ENCODE measurements at places on chromosomes 2 and 18. TPM values are rescaled to one million over a fixed set of nuclear protein-coding genes. Genes with fewer than 3 reads are reported as not detected.

STK36 gene
- 127 TPM for total RNA-seq

TNFAIP6 gene
- total RNA-seq, result 1.2 TPM

GRCh38 chr2:64192664-64193105 lies 48.5 kb upstream of the PELI1 start:
- no peaks in the 10 kb centered on the region for H3K27me3 ChIP-seq
- H3K36me3 ChIP-seq, result no peaks in the 10 kb centered on the region
- no peak for DNase-seq
- peaks cover 17% of the 10 kb centered on the region for H3K4me1 ChIP-seq

- peaks cover 58% of the 10 kb centered on the region for H3K36me3 ChIP-seq
- H3K4me3 ChIP-seq, result no peak overlapping the region
- H3K4me1 ChIP-seq, result no peaks in the 10 kb centered on the region
- no peaks in the 10 kb centered on the region for H3K27me3 ChIP-seq
- no peak for DNase-seq
- H3K27ac ChIP-seq, result no peak overlapping the region
These were observed 52.0 kb upstream of the CHAC2 start for GRCh38 chr2:53715568-53715967.

DNA sequence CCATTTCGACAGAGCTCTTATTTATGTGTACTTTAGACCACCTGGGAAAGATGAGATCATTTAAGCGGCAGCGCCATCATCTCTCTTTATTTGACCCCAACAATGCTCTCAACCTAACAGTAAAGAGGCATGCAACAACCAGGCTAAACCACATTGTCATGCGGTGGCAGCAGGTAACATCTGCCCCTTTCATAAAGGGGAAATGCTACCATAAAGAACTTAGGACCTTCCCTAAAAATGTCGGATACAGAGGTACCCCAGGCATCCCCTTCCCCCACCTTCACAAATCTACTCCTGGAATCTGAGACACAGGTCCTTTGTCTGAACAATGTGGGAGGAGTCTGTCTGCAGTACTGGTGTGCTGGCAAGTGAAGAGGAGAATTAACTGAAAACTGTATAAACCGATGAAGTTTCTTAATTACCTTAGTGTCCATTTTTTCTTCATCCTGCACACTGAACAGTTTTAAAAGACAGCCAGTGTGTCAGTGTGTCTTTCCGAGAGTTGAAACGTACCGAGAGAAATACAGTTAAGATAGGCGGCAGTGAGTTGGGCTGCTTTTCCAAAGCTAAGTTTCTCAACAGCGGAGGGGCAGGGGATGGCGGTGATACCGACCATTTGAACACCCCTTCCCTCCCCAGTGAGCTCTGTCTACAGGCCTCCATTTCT lies 1.9 kb downstream of the MEX3C start:
- H3K36me3 ChIP-seq, result no peaks in the 10 kb centered on the region
- peak overlapping the region; percentile 73 for H3K27ac ChIP-seq
- no peak for DNase-seq

GRCh38 chr2:2134037-2134436 lies 197.0 kb downstream of the MYT1L start:
- no peak overlapping the region for H3K4me3 ChIP-seq
- H3K36me3 ChIP-seq, result no peaks in the 10 kb centered on the region
- DNase-seq, result no peak
- H3K27ac ChIP-seq, result no peak overlapping the region

- no peaks in the 10 kb centered on the region for H3K27me3 ChIP-seq
- DNase-seq, result no peak
- H3K4me1 ChIP-seq, result peaks cover 25% of the 10 kb centered on the region
- H3K36me3 ChIP-seq, result no peaks in the 10 kb centered on the region
- H3K27ac ChIP-seq, result peak overlapping the region; percentile 8
These were observed 3.9 kb downstream of the NEB start for GRCh38 chr2:151730262-151730975.

GRCh38 chr2:74239346-74239745 lies 40.9 kb downstream of the MTHFD2 start:
- peaks cover 2% of the 10 kb centered on the region for H3K27me3 ChIP-seq

DNA sequence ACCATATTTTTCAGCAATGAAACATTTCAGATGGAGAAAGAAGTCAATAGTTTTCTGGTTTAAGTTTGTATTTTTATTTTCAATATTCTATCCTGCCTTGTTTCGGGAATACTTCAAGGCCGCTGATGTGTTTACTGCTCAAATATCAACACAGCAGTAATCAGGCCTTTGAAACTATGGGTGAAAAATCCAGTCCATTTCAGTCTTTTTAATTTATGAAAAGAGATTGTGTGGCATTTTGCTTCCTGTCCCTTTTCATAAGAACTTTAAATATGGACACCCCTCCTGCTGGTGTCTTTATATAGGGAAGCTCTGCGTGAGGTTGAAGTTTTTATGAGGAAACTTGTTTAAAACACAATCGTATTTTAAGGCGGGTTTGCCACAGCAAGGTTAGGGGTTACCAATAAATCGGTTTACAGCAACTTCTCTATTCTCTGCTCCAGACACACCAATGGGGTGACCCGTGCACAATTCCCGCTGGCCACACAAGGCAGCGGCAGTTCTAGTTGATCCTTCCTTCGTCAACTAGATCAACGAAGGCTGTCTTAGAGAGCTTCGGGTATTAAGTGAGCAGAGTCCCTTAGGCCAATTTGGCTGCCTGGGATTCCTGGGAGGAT lies 1.2 kb upstream of the TANC1 start:
- peaks cover 72% of the 10 kb centered on the region for H3K4me1 ChIP-seq
- H3K27ac ChIP-seq, result peak overlapping the region; percentile 99
- peak overlapping the region; percentile 96 for H3K4me3 ChIP-seq
- H3K36me3 ChIP-seq, result no peaks in the 10 kb centered on the region
- DNase-seq, result no peak
- no peaks in the 10 kb centered on the region for H3K27me3 ChIP-seq

All from mesothelial cell of epicardium (in vitro differentiated cells).